ENCODE measurements at places on chromosomes 1 and 21.

DNA sequence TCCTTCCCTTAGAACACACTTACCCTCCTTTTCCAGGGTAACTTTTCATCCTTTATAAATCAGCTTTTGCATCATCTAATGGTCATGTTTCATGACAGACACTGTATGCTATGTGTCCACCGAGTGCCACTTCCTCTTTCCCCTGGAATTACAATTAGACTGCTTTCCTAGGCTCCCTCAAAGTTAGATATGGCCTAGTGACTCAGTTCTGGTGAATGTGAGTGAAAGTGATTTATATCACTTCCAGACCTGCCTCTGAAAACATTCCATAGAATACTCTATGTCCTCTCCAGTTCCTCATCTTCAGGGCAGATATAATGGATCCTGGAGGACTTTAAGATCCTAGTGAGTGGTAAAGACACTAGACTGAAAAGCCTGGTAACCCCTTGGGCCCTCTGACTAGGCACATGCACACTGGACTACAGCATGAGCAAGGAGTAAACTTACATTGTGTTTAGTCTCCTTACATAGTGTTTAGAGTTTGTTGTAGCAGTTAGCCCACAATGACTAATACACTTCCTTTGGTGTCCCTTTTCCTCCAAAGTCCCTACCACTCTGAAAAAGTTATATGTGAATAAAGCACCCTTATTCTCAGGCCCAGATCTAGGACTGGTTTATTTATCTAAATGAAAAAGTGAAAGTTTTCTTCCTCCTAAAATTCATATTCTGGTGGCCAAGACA, 59.3 kb downstream of the GPR88 start:
- no peak for DNase-seq

DNA sequence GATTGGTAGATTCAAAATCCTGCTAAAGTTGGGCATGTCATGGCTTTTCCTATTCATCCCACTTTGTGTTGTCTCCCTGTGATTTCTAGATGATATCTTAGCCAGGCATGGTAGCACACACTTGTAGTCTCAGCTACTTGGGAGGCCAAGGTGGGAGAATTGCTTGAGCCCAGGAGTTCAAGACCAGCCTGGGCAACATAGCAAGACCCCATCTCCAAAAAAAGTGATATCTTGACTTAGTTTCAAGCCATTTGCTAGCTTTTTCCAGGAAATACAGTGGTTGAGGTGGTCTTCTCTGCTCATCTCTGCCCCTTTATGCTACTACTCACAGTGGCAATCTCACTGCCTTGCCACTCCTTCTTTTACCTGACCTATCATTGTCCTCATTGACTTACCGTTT, 12.3 kb upstream of the HAX1 start:
- DNase-seq: no peak

GRCh38 chr1:208668991-208669390, 424.8 kb upstream of the PLXNA2 start:
- DNase-seq: no peak

DNA sequence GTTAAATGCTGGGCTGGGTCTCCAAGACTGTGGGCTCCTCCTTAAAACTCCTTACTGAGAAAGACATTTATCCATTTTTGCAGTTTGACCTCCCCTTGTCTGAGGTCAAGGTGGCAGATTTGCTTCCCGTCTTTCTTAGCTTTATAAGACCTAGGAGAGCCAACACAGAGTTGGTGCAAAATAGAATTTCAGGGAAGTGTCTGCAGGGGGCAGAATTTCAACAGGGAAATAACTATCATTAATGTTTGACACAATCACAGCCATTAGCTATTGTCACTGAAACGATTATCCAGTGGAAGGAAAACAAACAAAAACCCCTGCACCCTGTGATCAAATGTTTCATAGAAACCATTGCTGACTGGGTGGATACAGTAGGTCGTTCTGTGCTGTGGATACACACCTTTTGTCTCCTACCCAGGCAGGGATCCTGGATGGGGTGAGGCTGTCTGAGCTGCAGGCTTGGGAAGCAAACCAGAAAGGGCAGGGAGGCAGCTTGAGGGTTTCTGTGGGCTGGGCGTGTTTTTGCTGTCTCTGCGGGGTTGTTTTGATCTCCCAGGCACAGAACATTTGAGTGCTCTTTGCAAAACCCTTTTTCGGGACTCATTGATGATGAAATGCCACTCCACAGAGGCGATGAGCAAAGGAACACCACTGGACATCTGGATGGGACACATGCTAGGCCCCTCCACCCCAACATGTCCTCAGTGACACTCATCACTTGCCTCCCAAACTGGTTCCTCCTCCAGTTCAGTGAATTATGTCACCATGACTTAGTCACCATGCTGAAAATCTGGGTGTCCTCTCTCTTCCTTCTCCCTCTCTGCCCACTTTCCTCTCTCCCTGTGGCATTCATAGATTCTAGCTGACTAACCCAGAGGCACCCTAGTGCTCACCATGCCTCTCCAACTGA, 94.2 kb upstream of the SERBP1 start:
- no peak for DNase-seq

DNA sequence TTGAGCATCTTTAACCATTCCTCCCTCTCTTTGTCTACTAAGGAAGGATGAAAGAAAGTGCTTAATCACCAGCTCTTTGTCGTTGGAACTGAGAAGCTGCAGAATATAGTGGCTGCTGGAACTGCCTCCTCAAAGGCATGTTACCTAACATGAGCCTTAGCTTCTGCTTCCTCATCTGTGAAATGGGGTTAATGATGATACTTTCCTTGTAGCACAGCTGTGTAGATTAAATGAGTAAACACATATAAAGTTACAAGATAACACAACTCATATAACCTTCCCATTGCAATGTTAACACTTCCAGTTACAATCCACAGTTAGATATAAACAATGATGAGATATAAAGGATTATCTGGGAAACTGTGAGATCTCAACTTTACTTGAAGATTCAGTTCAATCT, 48.4 kb upstream of the ZNF326 start:
- DNase-seq: no peak

DNA sequence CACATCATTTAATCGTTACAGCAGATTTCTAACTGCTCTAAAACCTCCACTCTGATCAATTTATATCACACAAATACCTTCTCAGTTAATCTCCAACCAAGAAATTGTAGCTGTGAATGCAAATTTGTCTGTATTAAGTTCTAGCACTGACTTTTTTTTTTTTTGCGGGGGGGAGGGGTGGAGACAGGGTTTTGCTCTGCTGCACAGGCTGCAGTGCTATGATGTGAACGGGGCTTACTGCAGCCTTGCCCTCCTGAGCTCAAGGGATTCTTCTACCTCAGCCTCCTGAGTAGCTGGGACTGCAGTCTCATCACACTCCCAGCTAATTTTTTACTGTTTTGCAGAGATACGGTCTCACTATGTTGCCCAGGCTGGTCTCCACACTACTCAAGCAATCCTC, 163.6 kb downstream of the RERE start:
- no peak for DNase-seq

GRCh38 chr1:156295391-156295947, at the start of gene GLMP:
GLMP (minus strand) TSS chr1:156295679; CDS start chr1:156295645, 34 bp downstream.
- DNase-seq: no peak

DNA sequence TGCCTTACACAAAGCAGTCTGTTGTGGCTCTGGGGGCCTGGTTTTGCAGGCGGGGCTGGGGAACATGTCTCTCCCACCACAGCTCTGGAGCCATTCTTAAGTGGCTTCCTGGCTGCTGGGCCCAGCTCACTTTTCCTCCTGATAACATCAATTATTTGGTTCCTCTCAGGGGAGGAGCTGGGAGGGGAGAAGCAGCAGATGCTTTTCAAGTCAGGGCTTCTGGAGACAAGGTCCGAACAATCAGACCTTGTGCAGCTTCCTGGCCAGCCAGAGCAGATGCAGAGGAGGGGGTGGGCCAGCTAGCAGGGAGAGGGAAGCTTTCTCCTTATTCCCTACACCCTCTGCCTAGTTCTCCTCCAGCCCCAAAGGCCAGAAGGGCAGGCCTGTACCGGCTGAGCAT, 3.7 kb upstream of the PAQR6 start:
- no peak for DNase-seq

DNA sequence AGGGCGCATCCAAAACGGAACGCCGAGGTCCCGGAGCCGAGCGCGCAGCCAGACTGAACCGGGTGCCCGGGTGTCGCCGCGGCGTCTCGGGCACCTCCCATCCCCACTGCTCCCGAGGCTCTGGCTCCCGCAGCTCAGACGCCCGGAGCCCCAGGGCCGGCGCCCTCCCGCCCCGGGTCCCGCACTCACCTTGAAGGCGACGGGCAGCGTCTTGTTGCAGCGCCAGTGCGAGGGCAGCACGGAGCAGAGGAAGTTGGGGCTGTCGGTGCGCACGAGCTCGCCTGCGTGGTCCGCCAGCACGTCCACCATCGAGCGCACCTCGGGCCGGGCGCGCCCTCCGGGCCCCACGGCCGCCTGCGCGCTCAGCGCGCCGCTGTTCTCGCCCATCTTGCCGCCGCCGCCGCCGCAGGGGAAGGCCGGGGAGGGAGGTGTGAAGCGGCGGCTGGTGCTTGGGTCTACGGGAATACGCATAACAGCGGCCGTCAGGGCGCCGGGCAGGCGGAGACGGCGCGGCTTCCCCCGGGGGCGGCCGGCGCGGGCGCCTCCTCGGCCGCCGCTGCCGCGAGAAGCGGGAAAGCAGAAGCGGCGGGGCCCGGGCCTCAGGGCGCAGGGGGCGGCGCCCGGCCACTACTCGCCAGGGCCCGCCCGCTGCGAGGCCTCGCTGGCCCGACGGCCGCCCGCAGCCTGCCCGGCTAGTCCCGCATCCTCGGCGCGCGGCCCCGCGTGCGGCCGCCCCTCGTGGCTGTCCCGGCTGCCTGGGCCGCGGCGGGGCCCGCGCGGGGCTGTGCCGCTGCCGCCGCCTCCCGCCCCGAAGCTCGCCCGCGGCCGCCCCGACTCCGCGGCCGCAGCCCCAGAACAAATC, 447 bp downstream of the RUNX3 start:
- DNase-seq: no peak

- no peak for DNase-seq
Observed at GRCh38 chr1:247419336-247419735, 3.4 kb downstream of the NLRP3 start.

DNA sequence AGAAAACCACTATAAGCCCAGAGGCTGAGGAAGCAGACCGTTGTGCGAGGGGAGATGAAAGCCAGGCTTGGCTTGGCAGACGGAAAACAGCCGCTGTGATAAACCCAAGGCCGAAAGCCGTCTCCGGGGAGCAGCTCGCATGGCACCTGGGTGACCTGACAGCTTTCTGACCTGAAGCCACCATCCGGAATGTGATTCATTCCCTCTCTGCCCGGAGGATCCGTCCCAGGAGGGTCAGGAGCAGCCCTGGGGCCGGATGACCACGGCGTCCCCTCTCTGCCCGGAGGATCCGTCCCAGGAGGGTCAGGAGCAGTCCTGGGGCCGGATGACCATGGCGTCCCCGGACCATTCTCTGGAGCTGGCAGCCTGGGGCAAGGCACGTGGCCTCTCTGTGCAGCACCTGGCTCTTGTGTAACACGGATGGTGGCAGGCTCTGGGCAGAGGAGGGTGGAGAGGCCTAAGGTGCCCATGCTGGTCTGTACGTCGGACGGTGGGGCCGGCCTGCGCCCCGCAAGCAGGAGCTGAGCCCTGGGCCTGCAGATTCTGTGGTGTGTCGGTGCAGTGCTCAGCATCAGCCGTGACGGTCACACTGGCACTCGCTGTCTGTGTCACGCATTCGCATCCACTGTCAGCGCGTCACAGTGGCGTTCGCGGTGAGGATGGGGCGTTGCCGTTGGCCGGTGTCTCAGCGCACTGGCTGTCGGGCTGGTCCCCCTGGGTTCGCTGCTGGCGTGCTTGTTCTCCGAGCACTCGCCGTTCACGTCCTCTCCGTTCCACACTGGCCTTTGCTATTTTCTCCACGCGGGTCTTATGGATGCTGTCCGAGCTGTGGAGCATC, 50.3 kb downstream of the SLX9 start:
- DNase-seq: no peak

GRCh38 chr1:51070011-51070410, 32.0 kb upstream of the C1orf185 start:
- DNase-seq: no peak

DNA sequence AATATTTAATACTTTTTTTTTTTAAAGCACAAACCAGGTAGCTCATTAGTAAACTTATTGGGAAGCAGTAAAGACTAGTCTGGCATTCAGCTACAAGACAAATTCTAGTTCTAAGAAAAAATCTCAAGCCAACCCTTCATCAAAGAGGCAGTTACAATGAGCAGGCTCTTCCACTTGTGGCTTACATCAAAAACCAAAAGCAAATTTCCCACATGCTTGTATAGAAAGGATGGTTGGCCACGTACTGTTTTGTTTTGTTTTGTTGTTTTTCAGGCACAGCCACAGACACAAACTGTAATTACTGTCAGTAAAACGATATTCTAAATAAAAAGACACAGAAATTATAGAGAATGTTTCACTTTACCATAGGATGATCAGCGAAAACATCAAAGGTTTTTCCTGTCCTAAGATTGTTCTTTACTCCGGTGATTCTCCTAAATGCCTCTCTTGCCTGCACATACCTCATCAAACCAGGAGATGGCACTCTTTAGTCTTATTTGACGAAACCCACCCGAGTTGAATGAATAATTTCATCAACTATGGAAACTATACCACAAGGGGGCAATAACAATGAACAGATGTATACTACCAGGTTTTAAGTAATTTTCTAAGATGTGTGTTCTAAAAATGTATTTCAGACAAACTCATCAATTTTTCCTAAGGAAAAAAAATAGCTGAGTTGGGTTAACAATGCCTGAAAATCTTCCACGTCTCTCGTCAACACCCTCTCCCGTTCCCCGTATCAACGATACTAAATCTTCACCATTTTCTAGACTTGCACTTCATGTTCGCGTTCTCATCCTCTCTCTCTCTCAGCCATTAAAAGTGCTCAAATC, 26.9 kb downstream of the RPL5 start:
- DNase-seq: no peak

DNA sequence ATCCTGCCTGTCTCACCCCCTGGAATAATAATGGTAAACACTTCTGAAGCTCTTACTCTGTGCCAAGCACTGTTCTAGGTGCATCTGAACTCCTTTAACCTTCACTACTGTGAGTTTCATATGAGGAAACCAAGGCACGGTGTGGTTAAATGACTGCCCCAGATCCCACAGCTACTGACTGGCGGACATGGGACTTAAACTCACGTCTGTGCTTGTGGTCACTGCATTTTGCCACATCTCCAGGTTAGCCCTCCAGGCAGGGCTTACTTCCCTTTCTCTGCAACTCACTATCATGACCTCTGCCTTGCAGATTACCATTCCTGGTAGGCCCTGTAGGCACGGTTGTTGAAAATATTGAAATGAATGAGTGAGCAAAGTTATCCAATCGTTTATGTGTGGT, 83.4 kb downstream of the ADSS2 start:
- no peak for DNase-seq

DNA sequence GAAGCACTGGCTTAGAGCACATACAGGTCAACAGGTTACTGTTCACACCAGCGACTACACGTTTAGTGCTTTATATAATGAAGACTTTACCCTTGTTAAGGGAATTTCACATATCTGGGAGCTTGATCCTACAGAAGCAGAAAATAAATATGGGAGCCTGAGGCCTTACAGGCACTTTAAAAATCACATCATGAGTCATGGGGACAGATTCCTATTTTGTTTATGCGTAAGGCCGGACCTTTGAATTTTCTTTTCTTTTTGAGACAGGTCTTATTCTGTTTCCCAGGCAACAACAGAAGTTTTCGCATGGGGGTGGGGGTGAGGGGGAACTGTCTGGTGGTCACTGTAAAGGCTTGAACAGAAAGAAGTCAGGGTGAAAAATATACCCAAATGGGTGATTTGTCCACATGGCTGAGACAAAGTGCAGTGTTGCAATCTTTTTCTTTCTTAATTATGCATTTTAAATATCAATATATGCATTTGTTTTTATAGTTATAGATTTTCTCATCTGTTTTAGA, 276.7 kb downstream of the KCNH1 start:
- DNase-seq: no peak

All from cortex of kidney (tissue), 1 donor.